Testis (tissue), 5 donors: ENCODE measurements at places on chromosomes 2 and 18.
A peak's percentile ranks its signal among the peaks of the same experiment; 100 is the strongest.

DNA sequence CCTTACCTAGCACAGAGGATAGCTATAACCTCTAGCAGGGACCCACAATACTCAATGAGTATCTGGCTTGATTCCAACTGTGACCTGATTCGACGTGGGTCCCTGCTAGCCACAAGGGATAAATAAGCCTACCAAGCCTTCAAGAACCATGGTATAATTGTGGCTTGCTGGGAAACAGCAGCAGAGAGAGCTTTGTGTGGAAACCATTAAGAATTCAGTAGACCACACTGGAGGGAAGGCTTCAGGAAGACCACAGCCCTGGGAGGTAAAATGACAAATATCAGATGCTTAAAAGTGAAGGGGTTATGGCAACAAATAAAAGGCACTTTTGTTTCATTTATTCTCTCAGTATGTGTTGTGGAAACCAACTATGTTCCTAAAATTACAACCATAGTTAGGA is 82.6 kb upstream of the WIPF1 start:
- H3K36me3 ChIP-seq, result no peaks in the 10 kb centered on the region
- DNase-seq, result no peak
- H3K4me1 ChIP-seq, result peaks cover 11% of the 10 kb centered on the region
- no peaks in the 10 kb centered on the region for H3K27me3 ChIP-seq

- H3K36me3 ChIP-seq, result no peaks in the 10 kb centered on the region
- no peak for DNase-seq
- no peaks in the 10 kb centered on the region for H3K27me3 ChIP-seq
Observed at GRCh38 chr2:105269426-105269825, 27.9 kb downstream of the GPR45 start.

- no peaks in the 10 kb centered on the region for H3K36me3 ChIP-seq
- peaks cover 15% of the 10 kb centered on the region for H3K4me1 ChIP-seq
- H3K27me3 ChIP-seq, result no peaks in the 10 kb centered on the region
Observed at GRCh38 chr2:100198461-100199230, 56.3 kb upstream of the AFF3 start.

DNA sequence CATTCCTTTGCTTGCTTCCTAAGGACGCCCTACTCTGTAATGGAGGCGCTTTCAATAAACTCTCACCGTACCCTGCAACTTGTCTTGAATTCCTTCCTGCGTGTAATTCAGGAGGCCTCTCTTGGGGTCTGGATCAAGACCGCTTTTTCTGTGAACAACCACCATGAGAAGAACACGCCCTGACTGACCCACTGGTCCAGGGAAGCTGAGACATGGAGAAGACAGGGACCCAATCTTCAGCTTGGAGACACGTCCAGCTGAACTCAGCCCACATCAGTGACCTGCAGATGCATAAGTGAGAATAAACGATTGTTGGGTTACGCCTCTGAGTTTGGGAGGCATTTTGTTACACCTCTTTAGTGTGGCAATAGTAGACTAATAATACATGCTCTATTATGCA is 7.8 kb upstream of the NARS1 start:
- DNase-seq, result no peak
- no peak overlapping the region for H3K27ac ChIP-seq
- H3K4me3 ChIP-seq, result peak overlapping the region; percentile 68

GRCh38 chr2:142270990-142271389 is 140.2 kb upstream of the LRP1B start:
- no peaks in the 10 kb centered on the region for H3K27me3 ChIP-seq
- no peaks in the 10 kb centered on the region for H3K36me3 ChIP-seq
- DNase-seq, result no peak
- H3K4me3 ChIP-seq, result no peak overlapping the region

GRCh38 chr2:20488782-20489181 is 41.9 kb downstream of the RHOB start:
- H3K36me3 ChIP-seq, result no peaks in the 10 kb centered on the region
- H3K27me3 ChIP-seq, result no peaks in the 10 kb centered on the region
- H3K4me3 ChIP-seq, result no peak overlapping the region
- no peak for DNase-seq
- no peak overlapping the region for H3K27ac ChIP-seq

DNA sequence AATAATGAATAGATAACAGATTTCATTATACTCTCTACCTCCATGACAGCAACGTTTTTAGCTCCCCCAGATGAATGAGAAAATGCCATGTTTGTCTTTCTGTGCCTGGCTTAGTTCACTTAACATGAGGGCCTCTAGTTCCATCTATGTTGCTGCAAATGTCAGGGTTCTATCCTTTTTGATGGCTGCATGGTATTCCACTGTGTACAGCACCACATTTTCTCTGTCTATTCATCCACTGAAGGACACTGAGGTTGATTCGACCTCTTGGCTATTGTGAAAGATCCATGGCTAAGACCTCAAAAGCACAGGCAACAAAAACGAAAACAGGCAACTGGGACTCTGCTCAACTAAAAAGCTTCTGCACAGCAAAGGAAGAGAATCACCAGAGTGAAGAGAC is 264.6 kb downstream of the HDAC4 start:
- H3K27me3 ChIP-seq, result no peaks in the 10 kb centered on the region
- no peak for DNase-seq
- no peak overlapping the region for H3K27ac ChIP-seq
- H3K36me3 ChIP-seq, result no peaks in the 10 kb centered on the region
- no peak overlapping the region for H3K4me3 ChIP-seq

DNA sequence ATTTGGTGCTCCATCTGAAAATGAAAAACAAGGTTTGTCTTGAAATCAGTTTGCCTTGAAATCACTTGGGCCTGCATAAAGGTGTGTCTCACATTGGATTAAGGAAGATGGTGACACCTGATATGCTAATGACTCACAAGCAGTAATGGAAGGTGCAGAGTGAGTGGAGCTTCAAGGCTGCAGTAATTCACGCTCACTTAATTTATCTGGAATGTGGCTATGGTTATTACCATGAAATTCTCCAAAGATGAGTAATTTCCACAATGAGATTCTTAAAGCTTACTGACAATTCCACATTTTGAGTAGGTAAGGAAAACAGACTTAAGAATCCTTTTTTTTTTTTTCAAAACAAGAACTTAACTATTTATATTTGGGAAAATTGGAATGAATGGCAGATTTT is 156.8 kb downstream of the PAX3 start:
- H3K4me1 ChIP-seq, result no peaks in the 10 kb centered on the region
- H3K27me3 ChIP-seq, result no peaks in the 10 kb centered on the region
- H3K36me3 ChIP-seq, result no peaks in the 10 kb centered on the region
- no peak overlapping the region for H3K4me3 ChIP-seq
- no peak overlapping the region for H3K27ac ChIP-seq

GRCh38 chr18:47036927-47037578 is 1.6 kb upstream of the ELOA2 start:
- H3K4me3 ChIP-seq, result no peak overlapping the region
- no peaks in the 10 kb centered on the region for H3K27me3 ChIP-seq
- H3K36me3 ChIP-seq, result no peaks in the 10 kb centered on the region
- H3K27ac ChIP-seq, result no peak overlapping the region
- no peak for DNase-seq
- no peaks in the 10 kb centered on the region for H3K4me1 ChIP-seq
